ENCODE measurements at places on chromosomes 3 and 15.

DNA sequence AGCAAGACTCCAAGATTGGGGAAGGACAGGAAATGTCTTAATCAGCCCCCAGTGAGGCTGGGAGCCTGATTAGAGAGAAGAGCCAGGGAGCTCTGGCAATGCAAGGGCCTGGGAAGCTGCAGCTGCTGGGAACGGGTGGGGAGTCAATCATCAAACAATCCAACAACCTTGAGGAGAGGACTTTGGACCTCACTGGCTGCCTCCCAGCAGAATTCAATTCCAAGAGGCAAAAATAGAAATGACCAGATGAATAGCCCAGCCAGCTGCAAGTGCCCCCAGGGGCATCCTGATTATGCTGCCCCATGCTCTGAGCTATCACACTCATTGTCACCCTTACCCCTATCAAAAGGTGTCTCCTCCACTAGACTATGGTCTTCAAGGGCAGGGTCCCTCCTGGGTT, 6.1 kb upstream of the HOMER2 start:
- no peak for DNase-seq

DNA sequence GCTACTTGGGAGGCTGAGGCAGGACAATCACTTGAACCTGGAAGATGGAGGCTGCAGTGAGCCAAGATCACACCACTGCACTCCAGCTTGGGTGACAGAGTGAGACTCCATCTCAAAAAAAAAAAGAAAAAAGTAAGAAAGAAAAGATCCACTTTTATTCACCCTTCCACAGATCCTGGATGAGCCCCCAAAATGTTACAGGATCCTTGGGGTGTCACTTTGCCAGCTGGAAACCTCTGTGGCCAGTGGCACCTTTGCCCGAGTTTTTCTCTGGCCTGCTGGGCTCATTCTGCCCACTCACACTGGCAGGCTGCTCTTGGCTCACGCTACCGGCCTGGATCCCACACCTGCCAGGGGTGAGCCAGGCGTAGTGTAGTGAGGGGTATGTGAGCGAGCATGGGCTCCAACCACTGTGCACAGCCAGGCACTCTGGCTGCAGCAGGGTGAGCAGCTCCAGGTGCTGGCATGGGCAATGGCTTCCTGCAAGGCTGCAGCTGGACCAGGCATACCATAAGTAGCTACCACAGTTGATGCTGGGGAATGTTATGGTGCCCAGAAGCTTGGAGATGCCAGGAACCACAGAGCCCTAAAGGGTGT, 57.8 kb upstream of the C15orf39 start:
- DNase-seq = no peak

DNA sequence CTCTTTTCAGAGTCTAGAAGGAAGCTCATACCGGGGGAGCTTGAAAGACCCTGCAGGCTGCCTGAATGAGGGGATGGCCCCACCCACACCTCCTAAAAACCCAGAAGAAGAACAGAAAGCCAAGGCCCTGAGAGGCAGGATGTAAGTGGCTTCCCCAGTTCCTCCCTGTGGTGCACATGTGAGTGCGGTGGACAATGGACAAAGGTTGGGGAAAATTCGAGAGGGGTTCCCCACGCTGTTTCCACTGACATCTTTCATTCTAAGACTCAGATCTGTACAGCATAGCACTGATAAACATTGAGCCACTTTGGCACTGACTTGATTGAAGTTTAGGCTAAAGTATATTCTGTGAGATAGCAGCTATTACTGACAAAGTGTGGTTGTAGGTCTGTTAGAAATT, 79.5 kb upstream of the UMPS start:
- DNase-seq = no peak

GRCh38 chr3:98710067-98710659, 53.0 kb upstream of the ST3GAL6 start:
- no peak for DNase-seq

DNA sequence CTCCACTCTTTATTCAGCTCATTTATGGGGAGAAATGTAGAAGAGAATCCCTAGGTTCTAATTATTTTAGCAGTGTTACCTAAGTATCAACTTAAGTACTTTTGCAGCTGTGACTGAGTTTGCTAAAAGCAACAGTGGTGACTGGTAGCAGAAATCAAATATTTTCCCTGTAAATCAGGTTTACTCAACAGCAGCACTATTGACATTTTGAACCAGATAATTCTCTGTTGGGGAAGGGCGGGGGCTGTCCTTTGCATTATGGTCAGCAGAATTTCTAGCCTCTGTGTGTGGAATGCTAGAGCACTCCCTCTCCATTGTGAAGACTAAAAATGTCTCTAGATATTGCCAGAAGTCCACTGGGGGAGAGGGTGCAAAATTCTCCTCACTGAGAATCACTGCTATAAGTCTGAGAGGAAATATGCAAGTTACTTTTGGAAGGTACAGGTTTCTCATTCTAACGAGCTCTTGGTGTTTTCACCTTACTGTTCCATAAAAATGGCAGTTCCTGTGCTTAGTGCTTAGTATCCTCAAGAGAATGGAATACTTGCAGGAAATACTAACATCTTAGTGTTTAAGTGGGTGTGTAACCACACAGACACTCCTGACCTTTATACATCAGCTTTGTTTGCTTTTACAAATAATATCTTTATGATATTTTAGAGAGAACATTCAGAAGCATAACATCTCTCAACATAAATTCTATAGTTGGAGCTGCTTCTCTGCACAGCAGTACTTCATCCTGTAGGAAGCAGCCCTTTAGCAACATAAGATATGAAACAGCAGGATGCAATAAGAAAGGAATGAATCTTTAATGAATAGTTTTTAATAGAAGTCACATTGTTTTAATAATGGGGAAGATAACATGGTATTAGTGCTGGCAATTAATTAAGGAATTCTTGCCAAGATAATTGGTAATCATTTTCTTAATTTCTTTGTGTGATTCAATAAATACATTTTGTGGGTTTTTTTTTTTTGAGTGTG, 246.5 kb upstream of the GOLIM4 start:
- DNase-seq = no peak

Data from SK-N-DZ (cell line).